Fibroblast of skin of back (primary cell): ENCODE measurements at places on chromosomes 2 and 18.
A peak's percentile ranks its signal among the peaks of the same experiment; 100 is the strongest.

- DNase-seq = peak; percentile 21
These were observed 32.8 kb upstream of the DOCK10 start for GRCh38 chr2:225074919-225075681.

DNA sequence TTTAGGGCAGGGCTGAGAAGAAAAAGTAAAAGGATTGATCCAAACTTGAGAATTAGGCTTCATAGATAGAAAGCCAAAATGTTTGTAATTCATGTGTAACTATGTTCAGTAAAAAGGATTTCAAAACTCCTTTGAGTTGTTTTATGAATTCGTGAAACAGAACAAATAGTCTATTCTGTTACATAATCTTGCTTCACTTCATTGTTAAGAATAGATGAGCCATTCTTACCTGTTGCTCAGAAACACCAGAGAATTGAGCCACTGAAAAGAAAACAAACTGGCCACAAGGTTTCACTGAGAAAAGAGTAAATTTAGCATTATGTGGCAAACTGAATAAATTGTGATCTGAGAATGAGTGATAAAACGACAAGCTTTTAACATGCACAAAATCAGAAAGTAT is 4.5 kb upstream of the ITPRID2 start:
- no peak for DNase-seq

- peak; percentile 96 for DNase-seq
These were observed 69.3 kb downstream of the BCL11A start for GRCh38 chr2:60484133-60484645.

DNA sequence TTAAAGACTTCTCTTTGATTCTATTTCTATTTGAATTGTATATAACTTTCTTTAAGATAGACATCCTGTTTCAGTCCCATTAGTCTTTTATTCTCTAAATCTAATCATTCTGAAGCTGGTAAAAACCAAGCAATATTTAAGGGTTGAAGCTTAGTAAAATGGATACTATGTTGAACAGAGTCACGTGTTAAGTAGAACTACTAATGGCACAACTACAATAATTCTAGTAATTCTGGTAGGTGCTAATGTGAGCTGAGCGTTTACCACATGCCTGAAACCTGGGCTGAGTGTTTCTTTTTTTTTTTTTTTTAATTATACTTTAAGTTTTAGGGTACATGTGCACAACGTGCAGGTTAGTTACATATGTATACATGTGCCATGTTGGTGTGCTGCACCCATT is 8.9 kb upstream of the AFF3 start:
- no peak for DNase-seq

GRCh38 chr2:103265521-103265920 is 503.7 kb downstream of the TMEM182 start:
- no peak for DNase-seq

DNA sequence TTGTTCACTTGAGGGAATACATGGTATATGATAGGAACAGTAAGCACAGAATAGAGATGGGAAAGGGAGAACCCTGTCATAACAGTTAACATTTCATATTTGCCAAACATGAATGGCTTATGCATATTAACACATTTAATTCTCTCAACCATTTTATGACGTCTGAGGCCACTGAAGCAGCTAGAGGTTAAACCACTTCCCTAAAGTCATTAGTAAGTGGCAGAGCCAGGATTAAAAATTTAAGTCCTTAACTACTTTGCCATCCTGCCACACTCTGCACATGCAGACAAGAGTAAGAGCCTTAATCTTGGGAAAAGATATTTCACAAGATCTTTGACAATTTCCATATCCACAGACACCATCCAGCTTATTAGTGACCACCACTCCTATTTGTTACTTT is 2.1 kb downstream of the LIPT1 start:
- DNase-seq = no peak

DNA sequence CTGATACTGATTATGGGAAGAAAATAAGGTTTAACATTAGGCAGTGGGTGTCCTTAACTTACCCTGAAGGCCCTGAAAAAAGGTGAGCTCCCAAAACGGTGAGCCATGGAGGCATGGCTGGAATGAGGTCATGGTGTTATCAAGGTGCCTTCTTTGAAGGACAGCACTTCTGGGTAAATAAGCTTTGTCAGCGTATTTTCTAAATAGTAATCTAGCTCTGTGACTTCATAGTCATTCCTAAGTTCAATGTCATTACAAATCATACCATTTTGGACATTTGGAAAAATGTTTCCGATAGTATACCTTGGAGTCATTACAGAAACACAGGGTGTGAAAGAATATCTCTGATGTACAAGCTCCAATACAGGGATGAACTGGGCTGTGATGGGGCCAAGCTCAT is 35.2 kb upstream of the CNGA3 start:
- DNase-seq = no peak

DNA sequence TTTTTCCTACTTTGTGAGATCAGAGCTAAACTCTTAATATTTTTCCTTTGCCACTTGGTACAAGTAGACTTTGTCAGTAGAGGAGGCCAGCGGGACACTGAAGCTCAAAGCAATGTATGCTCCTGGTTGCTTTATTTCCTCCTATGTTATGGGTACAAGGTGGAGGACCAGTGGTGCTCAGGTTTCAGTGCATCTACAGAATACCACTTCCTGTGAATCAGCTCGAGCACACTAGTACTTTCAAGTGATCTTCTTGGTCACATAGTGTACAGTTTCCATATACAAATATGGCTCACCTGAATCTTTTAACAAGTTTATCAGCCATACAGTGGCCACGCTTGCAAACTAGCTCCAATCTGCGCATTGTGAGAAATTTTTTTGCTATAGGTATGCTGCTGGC is 1674.8 kb upstream of the TMEFF2 start:
- no peak for DNase-seq

GRCh38 chr2:77910136-77910535 is 388.0 kb upstream of the LRRTM4 start:
- no peak for DNase-seq

- DNase-seq = peak; percentile 52
These were observed 17.9 kb upstream of the EHBP1 start for GRCh38 chr2:62687636-62688035.

- DNase-seq = no peak
These were observed 49.3 kb downstream of the PTRHD1 start for GRCh38 chr2:24743924-24744323.

DNA sequence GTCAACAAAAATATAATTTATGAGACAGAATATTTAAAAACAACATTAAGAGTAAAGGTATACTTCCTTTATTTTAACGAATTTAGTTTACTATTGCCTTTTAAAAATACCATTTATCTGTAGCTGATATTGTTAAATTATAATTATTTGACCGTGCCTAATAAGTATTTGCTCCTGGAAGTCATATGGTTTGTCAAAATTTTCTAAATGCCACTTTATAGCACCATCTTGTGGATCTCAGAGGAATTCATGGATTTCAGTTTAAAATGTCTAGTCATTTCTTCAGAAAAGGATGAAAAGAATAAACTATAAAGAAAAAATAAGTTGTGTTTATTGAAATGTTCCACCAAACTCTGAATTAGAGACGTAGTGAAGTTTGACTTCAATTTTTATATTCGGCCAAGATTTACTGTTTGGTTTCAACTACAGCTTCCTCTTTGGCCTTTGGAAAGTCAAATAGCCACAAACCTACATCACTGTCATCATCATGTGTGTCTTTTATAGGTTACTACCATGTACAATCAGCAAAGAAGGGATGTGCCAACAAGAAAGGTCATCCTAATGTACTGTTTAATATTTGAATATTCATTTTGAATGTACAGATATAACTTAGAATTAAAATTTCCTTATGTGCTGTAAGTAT is 10.3 kb upstream of the FTCDNL1 start:
- peak; percentile 25 for DNase-seq

DNA sequence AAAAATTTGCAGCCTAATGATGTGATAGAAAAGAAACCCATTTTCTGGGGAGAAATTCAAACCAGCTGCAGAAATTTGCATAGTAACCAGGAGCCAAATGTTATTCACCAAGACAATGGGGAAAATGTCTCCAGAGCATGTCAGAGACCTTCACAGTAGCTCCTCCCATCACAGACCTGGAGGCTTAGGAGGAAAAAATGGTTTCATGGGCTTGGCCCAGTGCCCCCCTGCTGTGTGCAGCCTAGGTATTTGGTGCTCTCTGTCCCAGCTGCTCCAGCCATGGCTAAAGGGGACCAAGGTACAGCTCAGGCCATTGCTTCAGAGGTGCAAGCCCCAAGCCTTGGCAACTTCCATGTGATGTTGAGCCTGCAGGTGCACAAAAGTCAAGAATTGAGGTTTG is 352.9 kb downstream of the PLCL1 start:
- no peak for DNase-seq

DNA sequence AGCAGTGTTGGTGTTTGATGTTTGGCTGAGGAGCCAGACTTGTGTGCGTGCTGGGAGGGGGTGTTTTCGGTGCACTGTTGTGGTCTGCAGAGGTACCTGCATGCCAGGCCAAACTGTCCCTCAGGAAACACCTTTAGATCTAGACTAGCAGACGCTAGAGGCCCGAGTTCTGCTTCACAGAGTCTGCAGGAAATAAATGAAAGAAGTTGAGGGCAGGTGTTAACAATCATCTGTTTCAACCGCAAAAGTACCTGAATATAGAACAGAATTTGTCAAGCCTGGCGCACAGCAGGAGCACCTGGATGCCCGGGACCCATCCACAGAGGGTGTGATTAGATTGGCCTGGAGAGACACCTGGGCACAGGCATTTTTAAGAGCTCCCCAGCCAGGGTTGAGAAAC is 40.5 kb upstream of the REL start:
- no peak for DNase-seq

- no peak for DNase-seq
These were observed 147.7 kb downstream of the NETO1 start for GRCh38 chr18:72720116-72720515.

DNA sequence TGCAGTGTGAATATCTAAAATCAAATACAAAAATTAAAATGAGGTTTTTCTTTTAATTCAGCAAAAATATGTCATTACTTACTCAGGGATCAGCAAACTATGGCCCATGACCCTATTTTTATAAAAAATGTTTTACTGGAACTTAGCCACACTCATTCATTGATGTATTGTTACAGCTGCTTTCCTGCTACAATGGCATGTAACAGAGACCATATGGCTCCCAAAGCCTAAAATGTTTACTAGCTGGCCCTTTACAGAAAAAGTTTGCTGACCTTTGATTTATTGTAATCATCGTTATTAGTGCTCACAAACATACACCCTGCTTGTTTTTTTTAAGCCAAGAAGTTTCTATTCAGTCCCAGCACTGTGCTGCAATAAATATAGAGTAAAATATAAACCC is 120.3 kb downstream of the PLA2R1 start:
- DNase-seq = peak; percentile 11

- DNase-seq = no peak
These were observed 1.1 kb upstream of the TET3 start for GRCh38 chr2:73983322-73984202.

GRCh38 chr2:70887208-70887549 is 48.5 kb upstream of the ATP6V1B1 start:
- no peak for DNase-seq

DNA sequence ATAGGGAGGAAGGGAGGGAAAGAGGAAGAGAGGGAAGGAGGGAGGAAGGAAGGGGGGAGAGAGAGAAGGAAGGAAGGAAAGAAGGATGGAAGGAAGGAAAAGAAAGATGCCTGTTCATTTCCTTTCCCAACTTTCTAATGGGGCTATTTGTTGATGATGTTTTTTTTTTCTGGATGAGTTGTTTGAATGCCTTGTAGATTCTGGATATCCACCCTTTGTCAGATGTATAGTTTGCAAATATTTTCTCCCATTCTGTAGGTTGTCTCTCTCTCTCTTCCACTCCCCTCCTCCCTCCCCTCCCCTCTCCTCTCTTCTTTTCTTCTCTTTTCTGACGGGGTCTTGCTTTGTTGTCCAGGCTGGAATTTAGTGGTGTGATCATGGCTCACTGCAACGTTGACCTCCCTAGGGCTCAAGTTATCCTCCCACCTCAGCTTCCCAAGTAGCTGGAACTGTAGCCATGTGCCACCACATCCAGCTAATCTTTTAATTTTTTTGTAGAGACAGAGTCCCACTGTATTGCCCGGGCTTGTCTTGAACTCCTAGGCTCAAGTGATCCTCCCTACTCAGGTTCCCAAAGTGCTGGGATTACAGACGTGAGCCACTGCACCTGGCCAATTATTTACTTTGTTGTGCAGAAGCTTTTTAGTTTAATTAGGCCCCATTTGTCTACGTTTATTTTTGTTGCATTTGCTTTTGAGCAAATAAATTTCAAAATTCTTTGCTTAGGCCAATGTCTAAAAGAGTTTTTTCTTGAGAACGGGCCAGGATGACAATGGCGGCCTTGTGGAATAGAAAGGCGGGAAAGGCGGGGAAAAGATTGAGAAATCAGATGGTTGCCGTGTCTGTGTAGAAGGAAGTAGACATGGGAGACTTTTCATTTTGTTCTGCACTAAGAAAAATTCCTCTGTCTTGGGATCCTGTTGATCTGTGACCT is 57.3 kb upstream of the FAM117B start:
- no peak for DNase-seq

- DNase-seq = no peak
These were observed 30.5 kb upstream of the CTAGE1 start for GRCh38 chr18:22448238-22448637.

GRCh38 chr2:227325839-227326195 is 766 bp downstream of the MFF start:
- DNase-seq = peak; percentile 46

DNA sequence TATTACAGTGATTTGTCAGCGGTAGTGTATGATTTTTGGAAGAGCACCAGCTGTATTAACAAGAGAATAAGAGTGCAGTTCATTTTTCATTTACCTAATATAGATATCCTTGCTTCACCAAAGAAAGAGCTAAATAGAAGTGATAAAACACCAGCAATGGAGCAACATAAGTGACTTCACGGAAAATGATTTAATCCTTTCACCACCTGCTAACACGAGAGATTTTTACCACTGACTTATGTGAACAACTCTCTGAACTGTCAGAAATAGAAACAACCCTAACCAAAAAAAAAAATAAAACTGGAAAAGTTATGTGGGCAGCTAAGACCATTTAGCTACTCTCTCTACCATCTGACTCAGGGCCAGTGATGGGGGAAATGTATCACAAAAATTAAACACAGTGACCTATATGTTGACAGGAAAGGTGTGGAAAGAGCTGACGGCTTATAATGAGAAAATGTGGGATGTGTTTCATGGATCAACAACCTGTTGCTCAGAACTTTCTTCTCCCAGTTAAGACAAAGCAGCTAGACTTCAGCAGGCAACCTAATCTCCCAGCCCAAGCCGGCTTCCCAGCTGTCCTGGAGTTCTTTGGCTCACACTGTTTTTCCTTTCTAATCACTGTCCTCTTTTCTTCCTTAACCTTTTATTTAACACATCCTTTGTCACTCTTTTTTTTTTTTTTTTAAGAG is 272.7 kb downstream of the SS18 start:
- DNase-seq = no peak
